ENCODE measurements at places on chromosomes 12 and 14.

GRCh38 chr12:123571343-123571813, 13.0 kb upstream of the TMED2 start:
- DNase-seq = no peak

DNA sequence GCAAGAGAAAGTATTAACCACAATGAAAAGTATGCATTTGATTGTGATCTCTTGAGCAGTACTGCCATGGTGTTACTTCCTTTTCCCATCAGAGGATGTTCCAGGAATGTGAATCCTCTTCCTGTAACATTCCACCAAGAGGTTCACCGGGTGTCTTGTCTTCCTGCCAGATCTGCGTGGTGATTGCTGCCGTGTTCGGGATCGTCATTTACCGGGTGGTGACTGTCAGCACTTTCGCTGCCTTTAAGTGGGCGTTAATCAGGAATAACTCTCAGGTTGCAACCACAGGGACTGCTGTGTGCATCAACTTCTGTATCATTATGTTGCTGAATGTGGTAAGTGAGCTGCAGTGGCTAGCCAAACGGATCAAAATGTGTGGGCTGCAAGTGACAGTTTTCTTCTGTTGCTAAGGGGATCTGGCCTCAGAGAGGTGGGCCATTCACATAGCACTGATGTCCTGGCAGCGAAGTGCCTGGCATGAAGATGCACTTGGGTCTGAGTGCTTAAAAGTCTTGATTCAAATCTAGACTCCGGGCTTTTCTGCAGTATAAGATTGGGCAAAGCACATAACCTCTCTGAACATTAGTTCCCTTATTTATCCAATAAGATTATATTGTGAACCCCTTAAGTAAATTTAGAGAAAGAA, 123.4 kb downstream of the SLC5A8 start:
- DNase-seq = no peak

DNA sequence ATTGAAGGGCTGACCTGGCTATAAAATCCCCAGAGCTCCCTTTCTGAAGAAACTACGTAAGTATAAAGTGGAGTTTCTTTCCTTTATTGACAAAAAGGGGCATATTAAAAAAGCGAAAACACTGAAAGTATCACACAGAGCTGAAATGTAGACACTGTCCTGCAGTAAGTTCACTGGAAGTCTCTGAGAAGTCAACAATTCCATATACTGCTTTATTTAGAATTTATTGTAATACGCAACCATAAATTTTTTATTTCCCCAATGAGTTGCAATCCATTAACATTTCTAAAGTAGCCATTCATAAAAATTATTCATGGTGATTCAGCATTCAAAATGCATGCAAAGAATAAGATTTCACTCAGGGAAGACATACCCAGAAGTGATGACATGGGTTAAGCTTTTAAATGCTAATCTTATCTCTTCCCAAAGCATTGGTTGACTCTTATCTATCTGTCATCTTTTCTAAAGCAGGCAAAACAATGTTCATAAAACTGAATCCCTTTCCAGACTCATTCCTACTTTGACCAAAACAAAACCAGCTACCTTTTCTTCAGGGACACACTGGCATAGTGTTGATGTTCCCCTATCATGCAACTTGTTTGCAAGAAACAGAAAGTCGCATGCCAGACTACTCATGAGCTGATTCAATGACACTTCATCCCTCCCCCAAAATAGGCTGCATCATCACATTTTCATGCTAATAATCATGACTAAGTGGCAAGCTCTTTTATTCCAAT, 17.3 kb downstream of the KITLG start:
- DNase-seq = peak; percentile 39

- DNase-seq = no peak
These were observed 318.6 kb upstream of the FAR2 start for GRCh38 chr12:28830491-28830890.

DNA sequence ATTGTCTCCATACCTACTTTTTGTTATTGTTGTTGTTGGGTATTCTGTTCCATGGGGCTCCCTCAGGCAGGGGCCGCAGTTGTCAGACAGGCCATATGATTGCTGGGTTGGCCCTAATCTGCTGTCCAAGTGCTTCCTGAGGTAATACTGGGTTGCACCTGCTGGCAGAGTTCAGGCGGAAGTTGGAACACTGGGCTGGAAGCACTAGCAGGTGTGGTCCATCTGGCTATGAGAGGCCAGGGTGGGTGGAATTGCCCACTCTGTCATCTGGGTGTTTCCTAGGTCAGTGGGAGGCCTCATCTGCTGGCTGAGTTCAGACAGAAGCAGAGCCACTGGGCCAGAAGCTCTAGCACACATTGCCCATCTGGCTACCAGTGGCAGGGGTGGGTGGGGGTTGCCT, 81.3 kb upstream of the NID2 start:
- no peak for DNase-seq

DNA sequence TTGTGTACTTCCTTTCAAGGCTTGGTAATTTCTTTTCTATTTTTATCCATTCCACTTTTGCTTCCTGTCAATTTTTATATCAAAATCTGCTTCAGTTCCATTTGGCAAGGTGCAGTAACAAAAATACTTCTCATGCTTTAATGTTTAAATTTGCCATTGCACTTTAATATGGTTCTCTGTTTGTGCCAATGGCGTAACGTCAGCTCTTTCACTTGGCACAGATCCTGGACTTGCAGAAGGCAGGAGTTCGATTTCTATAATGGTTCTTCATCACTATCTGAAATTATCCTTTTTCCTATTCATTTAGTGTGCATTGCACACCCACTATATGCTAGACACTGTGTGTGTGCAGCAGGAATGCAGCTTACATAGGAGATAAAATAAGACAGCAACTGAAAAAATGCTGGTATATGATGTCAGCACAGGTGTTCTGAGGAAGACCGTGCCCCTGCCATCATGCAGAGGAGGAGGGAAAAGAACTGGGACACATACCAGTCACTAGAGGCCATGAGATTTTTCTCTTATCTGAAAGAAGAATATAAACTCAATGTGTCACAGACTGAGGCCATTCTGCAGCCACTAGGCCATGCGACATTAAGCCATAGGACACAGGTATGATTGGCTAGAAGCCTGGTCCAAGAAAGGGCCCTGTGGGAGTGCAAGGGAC, 298.2 kb downstream of the RPAP3 start:
- DNase-seq = no peak

- DNase-seq = peak; percentile 72
These were observed 594 bp downstream of the ZCCHC8 start for GRCh38 chr12:122499991-122500684.

- no peak for DNase-seq
These were observed 102.0 kb downstream of the DIP2B start for GRCh38 chr12:50606675-50607375.

- peak; percentile 77 for DNase-seq
These were observed 60.6 kb downstream of the PTPRB start for GRCh38 chr12:70576341-70577282.

GRCh38 chr12:67958187-67958586, 31.1 kb upstream of the IFNG-AS1 start:
- no peak for DNase-seq
